Occipital lobe (tissue), 3 donors: ENCODE measurements at places on chromosomes 1 and 21. TPM values are rescaled to one million over a fixed set of nuclear protein-coding genes. Genes with fewer than 3 reads are reported as not detected.

CFHR4 gene
- 0.31 TPM for total RNA-seq

LAMTOR2 gene
- 30.7 TPM for total RNA-seq

FAM72C gene
- 0.16 TPM for total RNA-seq

USP24 gene
- 93.9 TPM for total RNA-seq

C1orf141 gene
- total RNA-seq = not detected

GRCh38 chr1:203504400-203505250, 10.7 kb downstream of the OPTC start:
- peak; percentile 45 for DNase-seq

- DNase-seq = no peak
Observed at GRCh38 chr1:109963864-109964263, 20.7 kb upstream of the AHCYL1 start.

DNA sequence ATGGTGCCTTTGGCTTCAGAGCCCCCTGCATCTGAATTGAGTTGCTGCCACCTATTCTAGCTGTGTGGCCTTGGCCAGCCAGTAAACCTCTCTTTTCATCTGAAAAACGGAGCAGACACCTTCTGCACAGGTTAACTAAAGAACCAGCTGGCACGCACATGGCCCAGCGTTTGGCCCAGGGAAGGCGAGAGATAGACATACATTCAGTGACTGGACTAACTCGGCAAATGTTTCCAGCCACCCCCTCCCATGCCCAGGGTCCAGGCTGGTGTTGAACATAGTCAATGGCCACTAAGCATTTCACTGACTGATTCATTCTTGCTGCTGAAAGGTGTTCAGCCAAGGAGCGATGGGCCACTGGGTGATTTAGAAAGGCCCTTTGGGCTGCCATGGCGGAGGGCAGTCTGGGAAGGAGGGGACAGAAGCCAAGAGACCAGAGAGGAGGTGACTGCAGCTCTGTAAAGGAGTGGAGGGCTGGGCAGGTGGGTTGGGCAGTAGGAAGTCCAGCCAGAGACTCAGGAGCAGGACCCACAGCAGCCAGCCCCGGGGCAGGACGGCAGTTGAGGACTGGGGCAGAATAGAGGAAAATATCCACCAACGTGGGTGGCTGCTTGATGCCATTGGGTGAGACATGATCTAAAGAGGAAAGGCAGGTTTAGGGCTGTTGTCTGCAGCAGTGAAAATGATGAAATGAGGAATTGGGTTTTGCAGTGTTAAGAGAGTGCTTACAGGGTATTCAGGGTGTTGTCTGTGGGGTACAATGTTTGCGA, 184.3 kb downstream of the HIVEP3 start:
- DNase-seq = no peak

- DNase-seq = no peak
Observed at GRCh38 chr1:229989591-229990248, 77.3 kb upstream of the GALNT2 start.

- no peak for DNase-seq
Observed at GRCh38 chr1:99606306-99606705, 39.6 kb upstream of the PALMD start.
